ENCODE measurements at places on chromosomes 16 and 17.

- DNase-seq = no peak
Measured at GRCh38 chr16:23539984-23540816, 16.9 kb downstream of the EARS2 start.

DNA sequence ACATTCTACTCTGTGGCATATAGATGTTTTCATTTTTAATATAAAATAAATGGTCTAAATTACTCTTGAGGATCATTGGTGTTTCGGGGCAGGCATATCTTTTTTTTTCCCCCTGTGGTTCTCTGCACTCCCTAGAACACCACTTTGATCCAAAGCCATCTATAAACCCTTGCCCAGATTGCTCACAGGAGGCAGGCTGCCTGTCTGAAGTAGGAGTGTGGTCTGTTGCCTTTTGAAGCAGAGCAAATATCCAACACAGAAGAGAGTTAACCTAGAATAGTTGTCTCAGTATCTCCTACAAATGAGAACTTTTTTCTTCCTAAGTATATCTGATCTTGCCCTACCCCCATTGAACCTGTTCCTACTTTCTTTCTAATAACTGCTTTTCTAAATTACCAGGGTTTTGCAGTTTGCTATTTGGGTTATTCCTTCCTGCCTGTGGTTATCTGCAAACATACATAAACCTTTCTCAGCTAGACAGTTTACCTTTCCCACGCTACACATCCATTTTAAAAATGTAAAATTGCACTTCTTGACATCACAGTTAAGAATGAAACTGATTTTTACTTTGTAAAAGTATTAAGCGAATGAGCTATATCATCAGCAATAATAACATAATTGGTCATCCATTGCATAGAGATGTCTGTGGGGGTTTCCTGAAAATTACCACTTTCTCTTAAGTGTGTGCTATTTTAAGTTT lies 4.7 kb upstream of the CMTM1 start:
- DNase-seq = no peak

DNA sequence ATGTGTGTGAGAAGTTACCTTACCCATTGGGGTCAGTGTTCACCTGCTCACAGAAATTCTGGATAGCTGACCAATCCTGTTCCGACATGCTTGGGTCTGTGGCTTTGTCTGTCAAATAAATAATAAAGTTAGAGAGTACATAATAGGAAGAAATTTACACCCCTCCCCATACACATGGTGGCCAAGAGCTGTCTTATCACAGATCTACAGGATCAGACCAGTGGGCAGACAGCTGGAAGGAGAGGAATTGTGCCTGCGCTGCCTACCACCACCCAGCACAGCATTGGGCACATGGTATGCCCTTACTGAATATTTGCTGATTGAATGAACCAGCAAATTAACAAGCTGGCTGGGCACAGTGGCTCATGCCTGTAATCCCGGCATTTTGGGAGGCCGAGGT lies 14.6 kb downstream of the GGA2 start:
- no peak for DNase-seq

DNA sequence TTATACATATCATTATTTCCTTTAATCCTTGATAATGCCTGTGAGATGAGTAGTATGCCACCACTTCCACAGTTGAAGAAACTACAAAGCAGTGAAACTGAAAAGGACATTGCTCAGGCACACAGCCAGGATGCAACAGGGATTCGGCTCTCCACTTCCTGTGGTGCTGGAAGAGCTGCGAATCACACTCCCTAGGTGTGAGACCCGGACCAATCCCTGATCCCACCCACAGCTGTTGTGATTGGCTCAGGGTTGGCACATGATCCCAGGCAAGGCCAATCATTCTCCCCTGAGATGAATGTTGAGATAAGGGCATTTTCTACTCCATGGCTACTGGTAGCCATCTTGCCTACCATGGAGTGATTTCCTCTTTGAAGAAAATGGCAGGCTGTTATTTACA lies 218.2 kb downstream of the TMEM114 start:
- no peak for DNase-seq

DNA sequence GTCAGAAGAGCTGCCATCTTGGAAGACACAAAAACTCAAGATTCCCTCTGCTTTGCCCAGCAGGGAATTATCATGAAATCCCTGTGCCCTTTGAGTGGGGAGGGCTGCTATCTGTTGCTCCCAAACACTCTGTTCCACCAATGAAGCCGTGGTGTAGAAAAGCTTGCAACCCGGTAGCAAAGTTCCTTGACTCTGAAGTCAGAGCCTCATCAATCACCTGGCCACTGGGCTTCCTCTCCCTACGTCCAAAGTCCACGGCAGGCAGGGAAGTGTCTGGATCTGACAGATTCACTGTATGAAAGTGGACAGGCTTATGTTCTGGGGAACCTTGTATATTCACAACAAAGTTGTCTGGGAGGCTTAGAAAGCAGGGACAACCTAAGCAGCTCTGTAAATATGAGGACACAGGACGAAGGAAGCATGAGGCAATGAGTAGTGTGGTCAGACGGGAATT lies 343.3 kb downstream of the SLC39A11 start:
- DNase-seq = no peak

GRCh38 chr17:5516060-5516792 lies 29.9 kb downstream of the MIS12 start:
- DNase-seq = no peak

GRCh38 chr17:214881-215331 lies 33.5 kb upstream of the DOC2B start:
- no peak for DNase-seq

DNA sequence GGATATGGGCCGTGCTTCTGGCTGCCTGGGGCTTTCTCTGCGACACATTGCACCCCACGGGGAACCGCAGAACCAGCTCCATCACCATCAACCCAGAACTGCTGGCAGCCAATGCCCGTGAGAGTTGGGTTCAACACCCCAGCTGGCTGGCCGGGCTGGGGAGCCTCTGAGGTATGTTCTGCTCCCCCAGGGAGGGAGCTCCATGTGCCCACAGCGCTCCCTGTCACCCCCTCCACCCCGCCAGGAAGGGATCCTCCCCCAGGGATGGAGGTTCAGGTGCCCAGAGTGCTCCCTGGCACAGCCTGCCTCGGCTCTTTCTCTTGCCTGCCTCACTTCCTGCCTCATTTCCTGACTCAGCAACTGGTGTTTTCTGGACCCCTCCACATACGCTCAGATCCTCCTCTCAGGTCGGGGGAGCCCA lies 24.2 kb upstream of the MPRIP start:
- DNase-seq = no peak

- no peak for DNase-seq
Measured at GRCh38 chr17:65072660-65073071, 16.1 kb upstream of the GNA13 start.

- no peak for DNase-seq
Measured at GRCh38 chr17:59436900-59437299, 105.4 kb downstream of the YPEL2 start.

All from inflammatory macrophage (primary cell).